ENCODE measurements at places on chromosomes 11 and 22.

DNA sequence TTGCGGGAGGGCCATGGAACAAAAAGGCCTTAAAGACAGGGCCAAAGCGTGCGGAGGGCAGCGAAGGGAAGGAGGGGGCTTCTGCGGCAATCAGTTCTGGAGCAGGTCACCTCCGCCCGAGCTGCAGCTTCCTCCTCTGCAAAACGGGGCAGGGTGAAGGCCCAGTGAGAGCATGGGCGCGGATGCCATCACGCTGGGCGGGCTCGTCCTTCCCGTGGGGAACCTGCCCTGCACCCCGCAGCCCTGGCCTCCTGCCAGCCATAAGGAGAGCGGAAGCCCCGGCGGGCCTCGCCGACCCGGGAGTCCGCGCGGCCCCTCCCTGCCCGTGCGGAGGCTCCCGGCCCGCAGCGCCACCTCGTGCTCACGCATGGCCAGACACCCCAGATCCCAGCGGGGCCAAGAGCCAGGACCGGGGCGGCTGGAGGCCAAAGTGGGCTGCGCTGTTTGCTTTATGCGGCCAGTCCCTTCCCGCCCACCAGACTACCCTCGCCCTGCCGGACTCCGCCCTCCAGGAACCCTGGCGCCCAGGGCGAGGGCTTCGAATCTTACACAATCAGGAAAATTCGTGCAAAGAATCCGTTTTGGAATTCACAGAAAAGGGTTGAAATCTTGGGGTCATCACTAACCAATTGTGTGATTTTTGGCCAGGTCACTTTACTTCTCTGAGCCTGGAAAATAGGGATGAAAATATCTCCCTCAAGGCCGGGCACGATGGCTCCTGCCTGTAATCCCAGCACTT is 16.1 kb downstream of the TSKU start:
- DNase-seq: peak; percentile 73

GRCh38 chr22:18973264-18974031 is 37.4 kb upstream of the PRODH start:
- DNase-seq: no peak

DNA sequence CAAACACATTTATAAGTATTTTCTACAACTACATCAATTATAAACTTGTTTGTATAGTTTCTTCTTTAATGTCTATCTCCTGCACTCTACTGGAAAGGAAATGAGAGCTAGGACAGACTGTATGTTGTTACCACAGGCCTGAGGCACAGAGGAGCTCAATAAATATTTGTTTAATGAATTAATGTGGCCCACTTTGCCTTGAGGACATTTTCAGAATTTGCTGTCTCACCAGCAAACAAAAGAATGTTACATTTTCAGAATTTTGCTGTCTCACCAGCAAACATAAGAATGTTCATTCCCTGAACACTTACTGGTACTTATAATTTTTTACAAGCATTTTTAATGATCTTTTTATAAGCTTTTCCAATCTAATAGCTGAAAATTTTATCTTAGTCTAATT is 41.9 kb upstream of the WNT7B start:
- no peak for DNase-seq

- no peak for DNase-seq
Observed at GRCh38 chr22:48715511-48715910, 1112.2 kb downstream of the BRD1 start.

DNA sequence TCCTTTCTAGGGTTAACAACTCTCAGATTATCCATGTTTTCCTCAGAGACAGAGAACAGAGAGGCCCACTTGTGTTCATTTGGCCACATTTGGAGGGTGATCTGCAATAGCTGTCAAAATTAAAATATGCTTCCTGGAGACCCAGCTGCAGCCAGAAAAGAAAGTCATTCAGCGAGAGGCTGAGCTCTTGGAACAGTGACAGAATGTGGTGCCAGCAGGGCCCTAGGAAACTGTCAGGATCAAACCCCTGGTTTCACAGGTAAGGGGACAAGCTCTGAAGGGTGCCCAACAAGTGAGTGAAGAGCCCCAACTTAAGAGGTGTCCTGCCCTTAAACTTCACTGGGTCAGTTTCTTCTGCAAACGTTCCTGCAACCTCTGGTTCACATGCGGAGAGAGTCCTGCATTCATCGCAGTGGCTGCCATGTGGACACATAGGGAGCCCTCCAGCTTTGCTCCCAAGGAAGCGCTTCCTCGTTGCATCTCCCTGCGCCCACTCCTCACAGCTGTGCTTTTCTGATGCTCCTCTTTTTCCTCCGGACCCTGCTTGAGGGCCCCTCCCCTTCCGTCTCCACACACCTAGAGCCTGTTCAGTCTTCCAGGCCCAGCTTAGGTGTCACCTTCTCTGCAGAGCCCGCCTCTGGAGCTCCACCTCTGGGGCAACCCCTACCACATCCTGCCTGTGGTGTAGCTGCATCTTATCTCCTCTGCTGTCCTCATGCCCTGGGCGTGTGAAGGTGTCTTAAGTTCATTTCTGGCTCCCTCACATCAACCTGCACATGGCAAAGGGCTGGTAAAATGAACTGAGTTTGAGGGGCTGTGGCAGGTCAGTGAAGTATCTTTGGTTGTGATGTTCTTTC is 3.9 kb downstream of the UCP3 start:
- DNase-seq: no peak

DNA sequence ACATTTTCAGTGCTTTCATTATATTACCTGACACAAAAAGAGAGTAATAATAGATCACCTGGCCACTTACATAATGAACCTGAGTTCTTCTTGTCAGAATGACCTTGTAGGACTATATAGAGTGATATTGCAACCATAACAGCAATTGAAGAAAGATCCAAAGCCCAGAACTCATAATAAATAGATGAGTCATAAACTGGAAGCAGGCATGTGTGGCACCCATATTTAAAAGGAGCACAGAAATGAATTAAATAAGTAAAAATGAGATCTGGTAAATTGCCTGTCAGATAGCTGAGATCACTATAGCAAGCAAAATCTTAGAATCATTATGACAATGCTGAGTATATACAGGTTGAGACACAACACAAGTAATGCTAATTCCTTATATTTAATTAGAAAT is 331.8 kb downstream of the AASDHPPT start:
- DNase-seq: no peak

DNA sequence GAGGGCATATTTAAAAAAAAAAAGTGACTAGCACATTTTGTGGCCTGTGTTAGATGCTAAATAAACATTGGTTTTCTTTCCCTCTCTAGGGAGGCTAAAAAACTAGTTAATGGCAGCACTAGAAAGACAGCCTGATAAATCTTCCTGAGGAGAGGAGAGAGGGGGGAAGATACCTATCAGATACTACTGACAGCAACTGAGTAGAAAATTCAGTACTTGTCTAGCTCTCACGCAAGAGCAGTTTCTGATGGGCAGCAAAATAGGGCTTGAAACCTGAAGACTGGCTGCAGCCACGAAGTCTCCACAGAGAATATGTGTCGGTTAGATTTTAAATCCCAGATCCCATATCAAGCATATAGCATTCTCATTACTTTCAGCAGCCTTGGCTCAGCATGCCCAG is 388.2 kb downstream of the KCNA4 start:
- no peak for DNase-seq

- DNase-seq: no peak
Observed at GRCh38 chr22:39308614-39309363, 10.6 kb downstream of the RPL3 start.

DNA sequence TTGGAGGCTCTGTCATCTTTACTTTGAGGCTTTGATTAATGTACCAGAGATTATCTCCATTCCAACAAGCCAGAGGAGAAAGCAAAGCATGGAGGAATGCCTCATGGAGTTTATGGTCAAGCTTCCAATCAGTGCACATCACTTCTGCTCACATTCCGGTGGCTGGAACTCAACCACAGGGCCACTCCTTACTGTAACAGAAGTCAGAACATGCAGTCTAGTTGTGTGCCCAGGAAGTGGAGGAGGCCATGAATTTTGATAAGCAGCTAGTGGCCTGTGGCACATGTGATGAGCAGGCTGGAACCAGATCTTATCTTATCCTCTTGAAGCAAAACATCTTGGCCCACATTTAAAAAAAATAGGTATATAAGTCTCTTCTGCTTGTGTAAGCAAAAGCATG is 258.9 kb upstream of the ARHGAP20 start:
- no peak for DNase-seq

DNA sequence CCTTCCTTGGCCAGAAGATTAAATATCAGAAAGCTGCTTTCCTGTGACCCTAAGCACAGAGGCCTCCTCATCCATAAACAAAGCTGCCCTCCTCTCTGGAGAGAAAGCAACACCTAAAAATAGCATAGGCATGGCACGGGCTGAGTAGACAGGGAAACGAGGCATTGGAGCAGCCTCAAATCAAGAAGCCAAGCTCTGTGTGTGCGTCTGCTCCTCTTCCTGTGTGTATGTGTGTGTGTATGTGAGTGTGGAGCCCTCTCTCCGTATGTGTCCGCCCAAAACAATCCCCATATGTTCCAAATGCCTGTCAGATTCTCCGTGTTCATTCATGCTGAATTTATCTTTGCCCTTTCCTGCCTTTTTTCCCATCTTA is 24.0 kb downstream of the KCNJ5 start:
- DNase-seq: no peak

Measured in HuH-7.5 (cell line).